ENCODE measurements at places on chromosomes 1 and 21. TPM values are rescaled to one million over a fixed set of nuclear protein-coding genes. Genes with fewer than 3 reads are reported as not detected.

TMEM79 gene
- total RNA-seq = 1.5 TPM

ADAM30 gene
- total RNA-seq = not detected

GRIK1 gene
- total RNA-seq = not detected

AVPR1B gene
- total RNA-seq = not detected

FCRL4 gene
- not detected for total RNA-seq

CDA gene
- total RNA-seq = not detected
